ENCODE measurements at places on chromosomes 16 and 17. TPM values are rescaled to one million over a fixed set of nuclear protein-coding genes. Genes with fewer than 3 reads are reported as not detected.

The HOXB5 gene
- total RNA-seq, result 0.40 TPM

The LRRC75A gene
- 15.8 TPM for total RNA-seq

- peak; percentile 75 for DNase-seq
Measured at GRCh38 chr17:47776330-47777197, 43.5 kb downstream of the TBX21 start.

DNA sequence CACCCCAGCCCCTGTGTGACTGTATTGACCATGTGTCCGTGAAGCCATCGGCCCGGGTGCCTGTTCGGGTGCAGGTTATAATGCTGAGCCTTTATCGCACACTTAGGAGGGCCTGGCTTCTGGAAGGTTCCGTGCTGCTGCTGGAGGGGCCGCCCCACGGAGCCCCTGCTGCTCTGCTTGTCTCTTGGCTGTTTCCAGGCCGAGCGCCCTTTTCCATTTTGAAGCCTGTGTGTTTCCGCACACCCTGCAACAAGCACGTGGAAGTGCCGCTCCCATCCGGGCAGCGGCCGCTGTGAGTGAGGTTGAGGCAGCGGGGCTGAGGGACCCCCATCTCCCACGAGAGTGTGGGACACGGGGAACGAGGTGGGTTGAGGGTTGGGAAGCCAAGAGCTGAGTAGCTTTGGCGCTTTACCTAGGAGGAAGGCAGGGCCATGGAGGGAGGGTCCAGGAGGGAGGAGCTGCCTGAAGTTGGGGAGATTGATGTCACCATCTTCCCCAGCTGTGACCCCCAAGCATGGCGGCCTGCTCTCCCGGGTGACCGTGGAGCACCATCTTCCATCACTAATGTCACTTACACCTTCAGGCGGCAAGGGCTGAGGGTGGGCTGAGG, 200.1 kb upstream of the GSE1 start:
- DNase-seq, result no peak

GRCh38 chr16:52404546-52404945, 142.4 kb downstream of the TOX3 start:
- no peak for DNase-seq
